Neural crest cell (in vitro differentiated cells): ENCODE measurements at places on chromosomes 3 and 15.
A peak's percentile ranks its signal among the peaks of the same experiment; 100 is the strongest.

DNA sequence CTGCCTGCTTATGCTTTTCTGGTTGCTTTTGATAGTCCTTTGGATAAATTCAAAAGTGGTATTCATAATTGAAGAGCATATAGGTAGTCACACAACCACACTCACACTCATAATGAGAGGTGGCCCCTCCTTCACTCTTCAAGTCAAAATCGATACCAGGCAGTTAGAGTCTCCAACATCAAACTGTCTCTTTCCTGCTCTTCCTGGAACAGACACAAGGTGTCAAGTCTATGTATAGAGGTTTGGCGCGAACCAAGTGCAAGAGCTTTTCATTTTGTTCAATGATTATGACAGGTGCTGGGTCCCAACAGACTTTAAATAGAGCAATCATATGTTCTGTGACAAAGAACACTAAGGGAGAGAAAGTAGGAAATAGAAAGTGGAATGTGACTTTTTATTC, 29.9 kb upstream of the RGMA start:
- DNase-seq = no peak

DNA sequence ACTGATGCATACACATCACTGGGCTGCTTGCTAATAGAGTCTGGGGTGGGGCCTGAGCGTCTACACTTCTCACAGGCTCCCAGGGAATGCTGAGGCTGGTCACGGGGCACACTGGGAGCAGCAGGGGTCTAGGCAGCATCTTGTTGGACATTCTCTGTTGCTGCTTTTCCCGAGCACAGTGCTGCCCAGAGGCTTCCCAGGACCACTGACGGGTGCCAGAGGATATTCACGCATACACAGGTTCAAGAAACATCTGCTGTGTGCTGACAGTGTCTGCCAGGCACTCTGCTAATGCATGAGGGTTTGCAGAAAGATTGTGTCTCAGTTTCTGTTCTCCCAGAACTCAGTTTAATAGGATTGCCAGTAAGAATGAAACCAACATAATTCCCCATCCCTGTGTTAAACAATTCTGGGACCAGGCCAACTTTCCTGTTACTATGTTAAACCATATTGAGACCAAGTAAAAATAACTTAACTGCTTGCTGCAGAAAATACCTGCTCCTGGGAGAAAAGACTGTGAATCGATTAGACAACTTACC, 23.9 kb upstream of the BCL2L10 start:
- DNase-seq = no peak

- no peak for DNase-seq
Measured at GRCh38 chr15:68706256-68706655, 114.4 kb downstream of the ANP32A start.

DNA sequence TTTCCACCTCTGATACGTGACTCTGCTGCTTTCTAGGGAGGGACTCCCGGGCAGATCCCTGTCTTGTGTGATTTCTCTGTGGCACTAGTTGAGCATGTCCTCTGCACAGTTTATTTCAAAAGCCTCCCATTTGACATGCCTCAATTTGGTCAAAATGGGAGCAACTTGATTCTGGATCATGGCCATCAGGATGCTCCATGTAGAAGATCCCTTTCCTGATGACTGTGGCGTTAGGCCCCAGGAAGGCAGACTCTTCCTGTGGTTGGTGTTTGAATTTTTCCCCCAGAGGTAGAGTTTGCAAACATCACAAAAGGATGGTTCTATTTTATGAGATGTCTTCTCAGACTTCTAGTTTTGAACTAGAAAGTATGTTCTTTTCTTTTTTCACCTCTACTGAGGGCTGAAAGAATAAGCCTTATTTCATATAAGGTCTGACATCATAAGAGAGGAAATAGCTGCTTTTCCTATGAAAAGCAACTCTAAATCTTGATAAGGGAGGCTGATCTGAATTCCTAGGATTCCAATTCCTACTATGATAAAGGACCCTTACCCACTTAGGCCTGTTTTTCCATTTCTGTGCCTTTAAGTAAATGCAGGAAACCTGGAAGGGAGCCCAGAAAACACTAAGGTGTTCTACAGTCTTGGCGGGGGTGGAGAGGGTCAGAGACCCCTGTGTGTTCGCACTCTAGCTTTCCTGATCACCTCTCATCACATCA, 243.8 kb upstream of the CHRM5 start:
- DNase-seq = no peak

DNA sequence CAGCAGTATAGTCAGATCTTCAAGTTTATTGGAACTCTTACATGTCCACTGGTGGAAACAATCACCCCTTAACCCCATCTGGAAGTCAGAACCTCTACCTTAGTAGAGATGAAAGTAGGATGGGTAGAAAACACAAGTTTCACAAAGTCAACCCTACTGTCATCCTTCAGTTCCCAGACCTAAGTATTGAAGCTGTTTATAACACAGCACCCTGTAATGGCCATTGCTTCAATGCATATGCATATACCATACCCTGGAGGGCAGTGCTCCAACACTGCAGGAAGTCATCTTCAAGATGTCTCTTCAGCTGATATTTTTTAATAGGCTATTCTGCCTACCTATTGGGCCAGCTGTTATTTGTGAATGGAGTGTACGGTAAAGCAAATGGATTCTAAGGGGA, 241.3 kb downstream of the UBE2E2 start:
- no peak for DNase-seq

DNA sequence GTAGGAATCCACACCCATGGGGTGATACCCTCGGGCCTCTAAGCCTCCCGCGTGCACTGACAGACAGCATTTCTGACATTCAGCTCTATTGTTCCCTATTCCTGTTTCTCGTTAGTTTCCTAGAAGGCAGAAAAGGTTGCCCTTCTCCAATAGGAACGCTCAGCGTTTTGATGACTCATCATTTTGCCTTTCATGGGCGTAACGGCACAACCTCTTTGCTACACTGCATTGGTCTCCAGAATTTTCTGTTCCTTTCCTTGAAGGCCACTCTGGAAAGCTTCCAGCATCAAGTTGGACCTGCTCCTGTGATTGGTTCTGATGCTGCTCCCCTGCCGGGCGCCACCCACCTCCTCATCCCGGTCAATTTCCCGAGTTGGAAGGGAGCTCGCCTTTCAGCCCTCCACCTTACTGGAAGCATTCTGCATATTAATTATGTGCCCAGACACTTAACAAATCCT, 13.0 kb upstream of the TNK2 start:
- DNase-seq = no peak

- DNase-seq = no peak
Measured at GRCh38 chr15:69869291-69869690, 228.4 kb downstream of the TLE3 start.

- DNase-seq = no peak
Measured at GRCh38 chr15:58875343-58875742, 58.1 kb downstream of the SLTM start.

- no peak for DNase-seq
Measured at GRCh38 chr3:30699927-30700326, 93.5 kb downstream of the TGFBR2 start.

DNA sequence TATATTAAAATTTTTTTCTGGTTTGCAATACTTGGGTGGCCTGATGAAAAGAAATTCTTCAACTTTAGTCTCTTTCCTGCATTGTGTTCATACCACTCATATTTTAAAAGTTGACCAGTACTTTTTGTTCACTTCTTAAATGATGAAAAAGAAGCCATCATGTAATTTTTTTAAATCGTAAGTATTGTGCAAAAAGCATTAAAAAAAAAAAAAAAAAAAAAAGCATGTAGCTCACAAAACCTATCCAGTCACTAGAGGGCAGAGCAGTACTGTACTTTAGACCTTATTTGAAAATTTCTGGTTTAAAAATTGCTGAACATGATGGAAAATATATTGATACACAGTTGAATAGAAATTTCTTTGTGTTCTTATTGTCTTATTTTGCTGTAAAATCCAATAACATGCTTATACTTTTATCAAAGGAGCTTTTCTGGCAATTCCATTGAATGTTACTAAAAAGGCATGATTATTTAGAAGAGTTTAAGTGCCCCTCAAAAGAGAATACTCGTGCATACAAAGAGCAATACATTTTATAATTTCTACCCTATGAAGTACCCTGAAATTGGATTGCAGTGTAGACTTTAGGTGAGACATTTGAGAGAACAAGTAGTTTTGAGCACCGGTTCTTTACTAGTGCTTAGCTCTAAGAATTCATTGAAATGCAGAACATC, 137.7 kb downstream of the BBX start:
- no peak for DNase-seq

DNA sequence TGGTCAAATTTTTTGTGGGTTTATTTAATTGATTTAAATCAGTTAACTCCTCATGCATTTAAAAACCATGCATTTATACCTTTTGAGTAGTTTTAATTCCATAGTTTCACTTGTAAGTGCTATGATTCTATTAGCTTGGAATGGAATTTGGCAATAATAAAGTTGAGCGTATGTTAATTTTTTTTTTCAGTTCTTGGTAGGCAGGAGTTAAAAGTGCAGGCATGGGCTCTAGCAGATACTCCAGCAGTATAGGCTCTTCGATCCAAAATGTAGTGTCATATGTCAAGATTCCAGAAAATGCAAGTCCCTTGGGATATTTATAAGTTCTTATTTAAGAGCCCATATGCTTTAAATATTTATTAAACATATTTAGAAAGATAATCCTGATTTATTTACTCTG, 70.3 kb downstream of the LYSMD4 start:
- DNase-seq = no peak

GRCh38 chr3:57078635-57079473, 18.4 kb downstream of the SPATA12 start:
- peak; percentile 44 for DNase-seq

DNA sequence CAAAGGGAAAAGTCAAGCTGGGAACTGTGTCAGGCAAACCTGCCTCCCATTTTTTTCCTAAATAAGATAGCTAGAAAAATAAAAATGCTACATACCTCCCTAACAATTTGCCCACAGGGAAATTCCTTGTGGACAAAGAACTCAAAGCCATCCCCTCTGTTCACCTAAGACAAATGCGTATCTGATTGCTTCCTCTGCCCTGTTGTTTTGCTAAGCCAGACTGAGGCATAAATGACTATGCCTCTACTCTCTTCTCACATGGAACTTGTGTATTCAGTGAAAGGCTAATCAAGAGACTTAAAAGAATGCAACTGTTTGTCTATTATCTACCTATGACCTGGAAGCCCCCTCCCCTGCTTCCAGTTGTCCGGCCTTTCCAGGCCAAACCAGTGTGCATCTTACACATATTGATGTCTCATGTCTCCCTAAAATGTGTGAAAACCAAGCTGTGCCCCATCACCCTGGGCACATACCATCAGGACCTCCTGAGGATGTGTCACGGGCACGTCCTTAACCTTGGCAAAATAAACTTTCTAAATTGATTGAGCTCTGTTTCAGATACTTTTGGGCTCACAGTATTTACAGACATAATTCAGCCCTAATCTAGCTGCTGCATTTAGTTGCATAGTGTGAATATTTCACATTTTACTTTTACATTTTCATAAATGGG, 15.8 kb downstream of the CHD2 start:
- DNase-seq = no peak

- DNase-seq = no peak
Measured at GRCh38 chr3:167870759-167871158, 135.2 kb downstream of the SERPINI1 start.

GRCh38 chr3:172868582-172869200, 118.2 kb downstream of the ECT2 start:
- DNase-seq = no peak

GRCh38 chr15:28885630-28886430, at the start of gene APBA2:
Gene APBA2 (plus strand): TSS chr15:28885974. CDS start chr15:29053885, 167,911 bp downstream.
- peak; percentile 49 for DNase-seq

- DNase-seq = no peak
Measured at GRCh38 chr3:15009167-15009566, 55.9 kb downstream of the MRPS25 start.

GRCh38 chr3:54134713-54135112, 12.4 kb downstream of the CACNA2D3 start:
- no peak for DNase-seq

- DNase-seq = no peak
Measured at GRCh38 chr15:43526261-43526930, 9.0 kb downstream of the MAP1A start.

- DNase-seq = no peak
Measured at GRCh38 chr15:73983211-73983727, 8.8 kb downstream of the STOML1 start.

DNA sequence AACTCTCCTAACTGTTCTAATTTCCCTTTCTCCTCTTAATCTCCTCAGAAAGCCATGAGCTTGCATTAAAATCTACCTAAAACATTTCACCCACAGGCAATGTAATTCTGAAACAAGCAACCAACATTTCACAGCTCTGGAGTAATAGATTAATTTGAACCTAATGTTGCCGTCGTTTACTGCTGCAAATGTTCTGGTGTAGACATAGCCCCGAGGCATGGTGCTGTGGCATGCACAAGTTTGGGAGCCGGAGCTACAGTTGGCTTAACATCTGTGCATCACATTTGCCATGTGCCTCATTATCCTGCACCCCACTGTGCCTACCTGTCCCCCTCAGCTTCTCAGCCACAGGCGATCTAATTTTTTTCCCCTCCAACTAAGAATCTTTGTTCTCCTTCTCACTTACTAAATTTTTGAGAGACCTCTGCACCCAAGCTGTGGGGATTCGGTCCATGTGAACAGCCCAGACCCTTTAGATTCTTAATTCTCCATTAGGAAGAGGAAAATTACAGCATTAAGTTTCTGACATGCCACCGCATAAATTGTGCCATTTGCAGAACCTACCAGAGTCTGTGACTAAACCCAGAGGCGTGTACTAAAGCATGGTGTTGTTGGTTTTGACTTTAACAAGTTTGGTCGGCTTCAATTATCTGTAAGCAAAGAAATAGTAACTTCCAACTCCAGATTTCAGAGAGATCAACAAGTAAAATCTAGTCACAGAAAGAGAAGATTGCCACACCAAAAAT, 419.2 kb downstream of the MECOM start:
- no peak for DNase-seq

DNA sequence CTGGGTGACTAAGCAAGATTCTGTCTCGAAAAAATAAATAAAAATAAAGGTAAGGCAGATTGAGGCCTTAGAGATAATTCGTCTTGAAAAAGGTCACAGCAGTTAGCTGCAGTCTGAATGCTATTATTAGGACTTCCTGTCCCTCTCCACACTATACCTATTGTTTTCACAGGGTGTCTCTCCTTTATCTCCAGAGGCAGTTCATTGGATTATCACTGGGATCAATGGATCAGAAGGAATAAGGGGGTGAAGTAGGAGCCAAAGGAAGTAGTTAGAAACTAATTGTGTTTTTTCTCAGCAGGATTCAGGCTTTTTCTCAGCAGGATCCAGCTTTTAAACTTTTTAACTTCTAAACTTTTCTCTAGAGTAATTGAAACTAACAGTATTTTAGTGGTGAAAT, 326.9 kb downstream of the IL5RA start:
- no peak for DNase-seq

GRCh38 chr15:58924327-58924726, 9.2 kb downstream of the SLTM start:
- DNase-seq = no peak

- DNase-seq = no peak
Measured at GRCh38 chr3:184030536-184030935, 1.0 kb upstream of the HTR3D start.
